ENCODE measurements at places on chromosomes 3 and 15. TPM values are rescaled to one million over a fixed set of nuclear protein-coding genes. Genes with fewer than 3 reads are reported as not detected.

The GPR149 gene
- not detected for total RNA-seq

The WNT5A gene
- not detected for total RNA-seq

The KLHL40 gene
- not detected for total RNA-seq

The C15orf61 gene
- total RNA-seq: 7.6 TPM

- DNase-seq: no peak
Measured at GRCh38 chr3:86147119-86147518, 843.8 kb downstream of the VGLL3 start.

DNA sequence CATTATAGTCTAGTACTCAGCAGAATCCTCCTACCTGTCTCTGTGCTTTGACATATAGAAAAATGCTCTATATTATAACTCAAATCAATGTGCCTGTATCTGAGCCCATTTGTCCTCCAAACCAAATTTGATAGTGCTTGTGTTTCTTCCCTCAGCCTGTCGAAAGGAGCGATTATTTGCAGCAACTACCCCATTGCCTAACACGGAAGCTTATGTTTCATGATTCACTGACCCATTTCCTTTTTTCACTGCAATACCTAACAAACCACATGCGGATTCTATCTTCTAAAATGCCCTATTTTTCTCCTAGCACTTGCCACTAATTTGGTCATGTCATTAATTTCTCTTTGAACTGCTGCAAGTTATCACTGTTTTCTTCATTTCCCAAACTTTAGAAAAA lies 1220.6 kb upstream of the CADM2 start:
- no peak for DNase-seq

DNA sequence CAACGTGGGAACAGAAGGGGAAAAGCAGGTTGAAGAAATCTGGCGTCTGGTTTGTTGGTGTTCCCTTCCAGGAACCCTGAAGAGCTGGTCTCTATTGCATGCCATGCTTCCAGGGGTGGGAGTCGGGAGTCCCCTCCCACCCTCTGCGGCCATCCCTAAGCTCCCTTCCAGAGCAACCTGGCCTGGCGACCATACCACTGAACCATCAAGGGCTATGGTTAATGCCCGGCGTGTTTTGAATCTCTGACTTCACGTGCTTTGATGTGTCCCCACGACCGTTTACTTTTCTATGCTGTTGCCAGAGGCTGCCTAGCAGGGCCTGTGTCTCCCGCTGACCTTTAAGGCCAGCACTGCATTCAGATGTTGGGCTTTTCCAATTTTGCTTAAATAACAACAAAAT lies 696 bp upstream of the SNRK start:
- no peak for DNase-seq

DNA sequence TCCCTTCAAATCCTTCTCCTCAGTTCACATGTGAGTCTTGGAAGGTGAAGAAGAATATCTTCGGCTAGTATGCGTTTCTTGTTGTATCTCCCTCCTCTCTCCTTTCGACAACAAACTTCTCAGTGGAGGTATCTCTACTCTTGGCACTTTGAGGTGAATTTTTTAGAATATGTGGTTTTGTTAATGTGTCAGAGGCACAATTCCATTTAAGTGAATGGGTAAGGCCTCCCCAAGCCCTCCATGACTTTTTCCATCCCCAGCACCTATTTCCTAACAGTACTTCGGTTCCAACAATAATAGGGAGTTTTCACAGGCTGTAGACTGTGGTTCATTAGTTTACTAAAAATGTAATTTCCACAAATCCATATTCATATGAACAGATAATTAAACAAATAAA lies 74.2 kb downstream of the TM4SF4 start:
- DNase-seq: no peak

- DNase-seq: no peak
Measured at GRCh38 chr3:72385167-72385566, 463.1 kb downstream of the SHQ1 start.

DNA sequence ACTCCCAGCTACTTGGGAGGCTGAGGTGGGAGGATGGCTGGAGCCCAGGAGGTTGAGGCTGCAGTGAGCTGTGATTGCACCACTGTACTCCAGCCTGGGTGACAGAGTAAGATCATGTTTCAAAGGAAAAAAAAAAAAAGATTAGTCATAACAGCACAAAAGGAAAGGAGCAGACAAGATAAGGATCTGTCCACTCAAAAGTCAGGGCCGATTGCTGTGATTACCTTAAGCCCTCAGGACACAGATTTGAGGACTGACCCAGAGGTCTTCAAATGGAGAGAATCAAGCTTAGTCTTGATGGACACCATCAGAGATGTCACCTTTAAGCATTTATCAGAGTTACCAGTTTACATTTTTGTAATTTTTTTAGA lies 23.9 kb upstream of the HEG1 start:
- DNase-seq: no peak

DNA sequence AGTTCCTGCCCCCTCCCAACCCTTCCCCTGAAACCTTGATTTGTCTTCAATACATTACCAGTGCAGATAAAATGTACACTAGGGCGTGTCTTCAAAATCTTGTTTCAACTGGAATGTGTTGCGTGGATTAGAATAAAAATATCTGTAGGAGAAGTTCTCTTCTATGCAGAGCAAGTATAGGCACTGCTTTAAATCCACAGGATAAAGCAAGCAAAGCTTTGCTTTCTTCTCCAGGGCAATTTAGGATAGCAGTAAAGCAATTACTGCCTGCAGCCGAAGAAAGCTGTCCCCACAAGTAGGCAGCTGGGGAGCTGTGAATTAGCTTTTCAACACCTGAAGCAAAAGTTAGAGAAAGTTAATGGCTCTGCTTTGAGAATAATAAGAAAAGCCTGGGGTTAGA lies 329.7 kb upstream of the KCNMB2 start:
- no peak for DNase-seq

Measured in activated naive CD8-positive, alpha-beta T cell treated with anti-CD3 and anti-CD28 coated beads, Interleukin-2, amount 10 ng/mL, durations not matched to agents 7 days and 5 days (primary cell).